ENCODE measurements at places on chromosomes 4 and X.

GRCh38 chr4:88702782-88703181 lies 5.2 kb upstream of the NAP1L5 start:
- DNase-seq = no peak

DNA sequence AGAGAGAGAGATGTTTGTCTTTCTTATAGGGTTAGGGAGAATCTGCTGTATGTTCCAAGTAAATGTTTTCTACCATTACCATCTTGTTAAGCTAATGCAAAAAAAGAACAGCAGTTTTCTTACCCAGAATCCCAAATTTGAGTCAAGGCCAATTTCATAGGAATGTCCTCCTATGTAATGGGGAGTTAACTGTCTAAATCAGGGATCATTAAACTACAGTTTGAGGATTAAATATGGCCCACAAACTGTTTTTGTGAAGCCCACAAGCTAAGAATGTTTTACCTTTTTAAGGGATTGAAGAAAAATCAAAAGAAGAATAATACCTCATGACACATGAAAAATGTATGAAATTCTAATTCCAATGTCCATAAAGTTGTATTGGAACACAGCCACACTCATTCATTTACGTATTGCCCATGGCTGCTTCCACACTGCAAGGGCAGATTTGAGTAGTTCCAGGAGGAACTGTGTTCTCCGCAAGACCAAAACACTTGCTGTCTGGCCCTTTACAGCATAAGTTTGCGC lies 113.2 kb upstream of the SPRY1 start:
- DNase-seq = no peak

- no peak for DNase-seq
These were observed 24.8 kb downstream of the PDGFC start for GRCh38 chr4:156946516-156947424.

DNA sequence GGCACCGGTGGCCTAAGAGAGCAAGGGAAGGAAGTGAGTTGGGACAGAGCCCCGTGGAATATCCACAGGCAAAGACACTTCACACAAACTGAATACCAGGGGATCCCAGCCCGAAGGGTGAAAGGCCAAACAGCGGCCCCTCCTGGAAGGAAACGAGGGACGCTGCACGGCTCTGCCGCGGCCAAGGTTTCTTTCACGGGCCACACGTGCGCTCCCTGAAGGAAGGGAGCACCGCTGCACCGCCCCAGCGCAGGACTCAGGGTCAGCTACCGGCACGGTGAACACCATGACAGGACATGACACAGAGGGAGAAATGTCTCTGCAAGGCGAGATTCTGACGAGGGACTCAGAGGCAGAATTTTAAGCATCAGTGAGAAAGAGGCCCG lies 31.5 kb upstream of the GTPBP6 start:
- no peak for DNase-seq

- DNase-seq = peak; percentile 4
These were observed 8.7 kb downstream of the KIAA1210 start for GRCh38 chrX:119118780-119119395.

GRCh38 chr4:107318078-107318477 lies 282.0 kb upstream of the DKK2 start:
- no peak for DNase-seq

DNA sequence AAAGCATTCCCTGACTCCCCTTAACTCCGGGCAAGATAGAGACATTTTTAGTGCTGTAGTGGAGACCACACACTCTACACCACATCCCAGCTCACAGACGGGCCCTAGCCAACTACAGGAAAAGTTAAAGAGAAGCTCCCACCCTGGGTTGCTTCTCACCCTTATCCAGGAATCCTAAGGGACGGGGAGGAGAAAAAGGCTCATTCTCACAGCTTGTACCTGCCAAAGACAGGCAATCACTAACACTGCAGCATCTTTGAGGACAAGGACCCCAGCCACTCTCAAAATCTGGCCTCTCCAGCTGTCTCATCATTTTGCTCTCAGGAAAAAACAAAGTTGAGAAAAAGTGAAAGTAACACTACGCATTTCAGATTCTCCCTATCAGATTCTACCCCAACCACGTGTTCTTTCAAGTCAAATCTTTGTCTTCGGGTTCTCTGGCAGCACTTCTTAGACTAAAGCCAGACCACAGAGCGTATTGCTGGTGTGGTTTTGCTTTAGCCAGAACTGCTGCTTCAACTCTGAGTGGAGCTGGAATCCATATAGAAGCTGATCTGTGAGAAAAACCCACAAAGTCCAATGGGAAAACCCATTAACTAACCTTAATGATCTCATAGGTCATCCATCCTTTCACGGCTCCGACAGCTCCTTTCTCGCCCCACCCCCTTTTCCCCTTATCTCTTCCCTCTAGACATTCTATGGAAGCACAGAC lies 605.9 kb upstream of the DIPK2B start:
- peak; percentile 26 for DNase-seq

GRCh38 chr4:27790911-27791310 lies 930.3 kb downstream of the STIM2 start:
- no peak for DNase-seq
